Aorta (tissue), 5 donors: ENCODE measurements at places on chromosomes 1 and 21. TPM values are rescaled to one million over a fixed set of nuclear protein-coding genes. Genes with fewer than 3 reads are reported as not detected.

DNA sequence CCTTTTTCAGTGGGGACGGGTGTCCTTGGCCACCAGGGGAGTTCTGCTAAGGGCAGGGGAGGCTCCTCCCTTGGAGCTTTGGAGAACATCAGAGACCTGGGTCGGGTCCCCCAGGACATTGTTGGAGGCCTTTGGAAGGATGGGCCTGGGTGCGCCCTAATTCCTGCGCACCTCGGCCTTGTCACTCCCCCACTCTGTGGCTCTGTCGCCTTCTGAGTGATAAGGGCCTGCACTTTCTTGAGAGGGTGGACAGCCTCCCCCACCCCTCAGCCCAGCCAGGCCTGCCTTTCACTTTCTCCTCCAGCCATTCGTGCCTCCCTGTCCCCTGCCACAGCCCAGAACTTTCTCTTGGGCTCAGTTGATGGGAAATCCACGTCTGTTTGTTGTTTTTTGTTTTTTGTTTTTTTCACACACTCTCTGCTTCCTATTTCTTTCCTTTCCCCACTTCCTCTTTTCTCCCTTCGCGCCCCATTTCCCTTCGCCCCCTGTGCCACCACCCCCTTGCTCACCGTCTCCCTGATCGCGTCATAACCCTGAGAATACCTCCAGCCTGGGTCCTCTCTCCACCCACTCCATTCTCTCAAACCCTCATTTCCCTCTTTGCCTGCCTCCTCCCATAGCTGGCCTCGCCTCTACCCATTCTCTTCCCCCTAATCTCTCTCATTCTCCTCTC, 85.6 kb downstream of the PAX7 start:
- DNase-seq: no peak
- H3K4me1 ChIP-seq: no peaks in the 10 kb centered on the region
- no peaks in the 10 kb centered on the region for H3K36me3 ChIP-seq
- H3K4me3 ChIP-seq: no peak overlapping the region

DNA sequence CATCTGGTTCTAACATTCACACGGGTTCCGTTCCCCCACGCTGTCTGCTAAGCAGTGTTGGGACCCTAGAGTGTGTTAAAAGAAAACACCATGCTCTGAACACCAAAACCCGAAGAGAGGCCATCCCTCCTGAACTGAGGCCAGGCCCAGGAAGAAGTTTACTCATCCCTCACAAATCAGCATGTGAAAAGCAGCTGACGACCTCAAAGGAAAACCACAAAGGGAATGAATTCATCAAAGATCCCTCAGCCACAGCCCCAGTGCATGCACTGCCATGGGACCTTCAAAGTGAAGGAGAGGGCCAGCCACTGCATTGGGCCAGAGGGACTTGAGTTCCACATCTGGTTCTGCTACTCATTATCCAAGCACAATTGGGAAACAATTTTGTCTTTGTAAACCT, 7.0 kb upstream of the PSEN2 start:
- no peak overlapping the region for H3K4me3 ChIP-seq
- H3K27me3 ChIP-seq: no peaks in the 10 kb centered on the region
- H3K27ac ChIP-seq: no peak overlapping the region
- H3K36me3 ChIP-seq: no peaks in the 10 kb centered on the region
- no peak for DNase-seq

DNA sequence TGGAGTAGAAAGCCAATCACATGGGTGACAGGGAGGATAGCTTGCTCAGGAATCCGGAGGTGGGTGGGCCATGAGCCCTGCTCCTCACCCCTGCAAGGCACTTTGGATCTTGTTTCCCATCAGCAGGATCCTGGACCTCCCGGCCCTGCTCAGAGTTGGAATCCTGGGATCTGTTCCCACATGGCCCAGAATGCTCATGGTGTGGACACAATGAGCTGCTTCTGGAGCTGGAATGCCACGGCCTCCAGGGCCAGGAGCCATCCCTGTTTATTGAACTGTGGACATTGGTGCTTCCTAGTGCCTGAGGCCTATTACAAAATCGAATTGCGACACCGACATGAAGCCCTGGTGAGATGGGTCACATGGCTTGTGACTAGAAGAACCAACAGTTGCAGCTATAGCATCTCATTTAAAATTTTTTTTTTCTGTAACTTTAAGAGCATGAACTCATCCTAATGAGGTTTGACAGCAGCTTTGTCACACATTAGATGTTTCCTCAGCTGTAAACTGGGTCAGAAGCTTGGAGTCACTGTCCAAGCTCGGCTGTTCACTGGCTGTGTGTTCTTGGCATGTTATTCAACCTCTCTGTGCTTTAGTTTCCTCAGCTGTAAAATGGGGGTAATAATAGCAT, 40.4 kb upstream of the GOLT1A start:
- H3K36me3 ChIP-seq: no peaks in the 10 kb centered on the region
- H3K27ac ChIP-seq: no peak overlapping the region
- no peak overlapping the region for H3K4me3 ChIP-seq
- no peaks in the 10 kb centered on the region for H3K27me3 ChIP-seq

DNA sequence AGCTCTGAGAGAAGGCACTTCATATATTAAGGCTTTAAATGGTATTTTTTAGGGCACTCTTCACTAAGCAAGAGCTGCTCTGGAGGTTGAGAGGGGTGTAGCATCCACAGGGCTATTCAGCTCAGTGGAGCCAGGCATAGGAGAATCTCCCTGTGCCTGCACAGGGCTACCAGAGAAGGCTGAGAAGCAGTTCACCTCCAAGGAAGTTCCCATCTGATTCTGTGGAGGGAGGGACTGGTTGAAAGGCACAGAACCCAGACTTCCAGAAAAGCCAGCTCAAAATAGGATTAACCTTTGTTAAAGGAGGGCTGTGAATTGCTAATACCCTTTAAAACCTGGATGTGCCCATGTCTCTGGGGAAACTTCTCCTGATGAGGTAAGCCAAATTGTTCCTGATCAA, 304.5 kb downstream of the TTLL7 start:
- no peak for DNase-seq
- H3K4me3 ChIP-seq: no peak overlapping the region
- no peaks in the 10 kb centered on the region for H3K36me3 ChIP-seq
- peak overlapping the region; percentile 53 for H3K27ac ChIP-seq
- peaks cover 4% of the 10 kb centered on the region for H3K4me1 ChIP-seq

Gene CFAP45
- total RNA-seq: 2.5 TPM

Gene S100B
- total RNA-seq: 8.7 TPM
